ENCODE measurements at places on chromosomes 1 and 21.

DNA sequence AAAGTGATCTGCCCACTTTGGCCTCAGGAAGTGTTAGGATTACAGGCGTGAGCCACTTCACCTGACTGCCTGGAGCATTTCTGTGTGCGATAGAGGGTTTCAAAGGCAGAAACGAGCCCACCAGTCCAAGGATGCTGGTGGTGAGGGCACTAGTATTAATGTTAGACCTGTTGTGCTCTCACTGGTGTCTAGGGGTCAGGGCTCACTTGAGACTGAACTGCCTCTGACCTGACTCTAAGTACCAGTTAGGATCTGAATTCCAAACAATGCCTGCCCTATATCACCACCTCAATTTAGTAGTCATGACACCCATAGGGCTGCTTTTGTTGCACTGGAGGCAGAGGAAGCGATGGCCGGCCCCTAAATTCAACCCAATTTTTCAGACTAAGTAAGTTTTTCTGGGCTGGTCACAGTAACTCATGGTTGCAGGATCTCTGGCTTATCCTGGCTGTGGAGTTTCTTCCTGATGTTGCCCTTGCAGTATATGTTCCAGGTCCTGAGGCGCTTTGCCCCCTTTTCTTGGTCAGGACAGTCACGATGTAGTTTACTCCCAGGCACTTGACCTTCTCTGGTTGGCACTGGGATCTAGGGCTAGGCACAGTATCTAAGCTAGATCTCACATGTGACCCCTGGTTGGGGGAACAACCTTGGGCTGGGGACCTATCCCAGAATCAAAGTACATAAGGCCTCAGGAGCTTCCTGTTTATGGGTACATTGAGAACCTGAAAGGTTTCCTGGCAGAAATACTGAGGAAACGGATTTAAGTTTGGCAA lies 4.5 kb downstream of the CCDC17 start:
- no peak for DNase-seq

- DNase-seq, result peak; percentile 41
Measured at GRCh38 chr1:18256282-18257235, 149.0 kb downstream of the IGSF21 start.

DNA sequence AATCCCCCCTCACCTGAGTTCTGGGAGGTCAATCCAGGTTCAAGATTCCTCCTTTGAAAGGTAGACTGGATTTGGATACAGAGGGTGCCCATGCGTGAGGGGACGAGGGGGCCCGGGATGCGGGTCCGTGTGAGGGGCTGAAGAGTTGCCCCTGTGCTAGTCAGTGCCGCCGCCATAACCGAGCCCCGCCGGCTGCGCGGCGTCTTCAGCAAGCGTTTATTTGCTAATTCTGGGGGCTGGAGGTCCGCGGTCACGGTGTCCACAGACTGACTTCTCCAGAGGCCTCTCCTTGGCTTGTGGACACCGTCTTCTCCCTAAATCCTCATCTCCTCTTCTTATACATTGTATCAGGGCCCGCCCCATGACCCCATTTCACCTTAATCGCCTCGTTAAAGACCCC lies 20.9 kb upstream of the SAMD11 start:
- DNase-seq, result no peak

DNA sequence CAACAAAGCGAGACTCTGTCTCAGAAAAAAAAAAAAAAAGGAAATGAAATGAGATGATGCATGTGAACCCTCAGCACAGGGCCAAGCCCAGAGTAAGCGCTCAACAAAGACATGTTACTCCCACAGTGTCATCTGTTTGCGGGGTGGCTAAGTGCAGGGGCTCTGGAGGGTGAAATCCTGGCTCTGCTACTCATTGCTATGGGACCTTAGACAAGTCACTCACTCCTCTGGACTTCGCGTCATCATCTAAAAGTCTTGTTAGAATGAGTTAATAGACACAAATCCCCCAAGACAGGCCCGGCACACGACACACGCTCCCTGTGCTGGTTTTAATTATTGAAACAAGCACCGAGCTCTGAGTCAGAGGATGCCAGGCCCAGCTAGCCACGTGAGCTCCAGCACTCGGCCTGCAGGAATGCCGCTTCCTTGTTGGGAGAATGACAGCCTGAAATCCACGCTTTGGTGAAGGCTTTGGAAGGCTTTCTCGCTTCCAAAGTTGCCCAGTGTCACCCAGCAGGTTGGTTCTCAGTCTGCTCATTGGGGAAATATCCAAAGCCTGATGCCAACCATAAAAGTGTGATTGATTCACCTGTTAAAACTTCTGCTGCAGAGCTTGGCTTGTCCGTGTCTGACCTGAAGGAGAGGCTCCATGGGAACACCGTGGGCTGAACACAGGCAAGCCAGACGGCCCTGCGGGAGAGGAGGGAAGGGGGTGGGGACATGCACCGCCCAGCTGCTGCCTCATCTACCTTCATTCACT lies 36.7 kb upstream of the TARDBP start:
- peak; percentile 72 for DNase-seq

GRCh38 chr1:182087304-182087703 lies 25.8 kb upstream of the ZNF648 start:
- DNase-seq, result no peak

GRCh38 chr1:152462636-152463035 lies 48.0 kb upstream of the LCE5A start:
- no peak for DNase-seq

DNA sequence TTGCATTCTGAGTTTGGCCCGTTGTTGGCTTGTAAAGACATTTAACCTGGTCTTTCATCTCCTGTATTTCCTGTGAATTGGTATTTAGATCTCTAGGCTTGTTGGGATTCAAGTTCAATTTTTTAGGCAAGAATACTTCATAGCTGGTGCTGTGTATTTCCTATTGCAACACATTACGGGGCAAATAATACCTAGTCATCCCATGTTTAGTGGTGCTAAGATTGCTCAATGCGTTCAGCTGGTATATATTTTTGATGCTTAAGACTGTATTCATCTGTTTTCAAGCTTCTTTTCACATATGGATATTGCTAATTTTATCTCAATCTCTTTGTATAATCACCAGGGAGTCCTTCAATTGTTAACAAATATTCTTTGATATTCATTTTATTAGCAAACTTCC lies 87.5 kb upstream of the ZBTB18 start:
- DNase-seq, result no peak

DNA sequence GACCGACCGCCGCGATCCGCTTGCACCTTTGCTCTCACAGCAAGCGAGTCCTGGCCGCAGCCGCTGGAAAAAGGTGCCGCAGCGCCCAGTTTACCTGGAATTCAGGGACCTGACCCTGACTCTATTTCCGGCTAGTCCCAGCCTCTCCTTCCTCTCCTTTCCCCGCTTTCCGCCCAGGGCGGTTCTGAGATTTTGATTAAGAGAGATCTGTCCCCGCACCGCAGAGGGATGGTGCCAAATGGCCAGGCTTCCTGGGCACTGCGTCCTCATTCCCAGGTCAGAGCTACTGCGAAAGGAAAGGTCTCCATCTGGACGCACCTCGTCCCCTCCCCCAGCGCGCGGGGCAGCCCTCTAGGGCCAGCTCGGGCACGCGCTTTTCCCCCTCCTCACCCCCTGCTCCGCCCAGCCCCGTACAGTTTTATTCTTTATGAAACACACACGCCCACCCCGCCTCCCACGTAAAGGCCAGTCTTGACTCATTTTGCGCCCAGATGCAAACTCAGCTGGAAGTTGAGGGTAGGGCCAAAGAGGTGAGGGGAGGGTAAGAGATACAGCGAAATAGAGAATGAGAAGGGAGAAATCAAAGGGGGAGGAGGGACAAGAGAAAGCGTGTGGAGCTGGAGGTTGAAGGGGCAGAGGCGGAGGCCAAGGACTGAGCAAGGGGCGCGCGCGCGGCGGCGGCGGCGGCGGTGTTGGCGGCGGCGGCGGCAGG lies 411.8 kb upstream of the ESRRG start:
- peak; percentile 10 for DNase-seq

DNA sequence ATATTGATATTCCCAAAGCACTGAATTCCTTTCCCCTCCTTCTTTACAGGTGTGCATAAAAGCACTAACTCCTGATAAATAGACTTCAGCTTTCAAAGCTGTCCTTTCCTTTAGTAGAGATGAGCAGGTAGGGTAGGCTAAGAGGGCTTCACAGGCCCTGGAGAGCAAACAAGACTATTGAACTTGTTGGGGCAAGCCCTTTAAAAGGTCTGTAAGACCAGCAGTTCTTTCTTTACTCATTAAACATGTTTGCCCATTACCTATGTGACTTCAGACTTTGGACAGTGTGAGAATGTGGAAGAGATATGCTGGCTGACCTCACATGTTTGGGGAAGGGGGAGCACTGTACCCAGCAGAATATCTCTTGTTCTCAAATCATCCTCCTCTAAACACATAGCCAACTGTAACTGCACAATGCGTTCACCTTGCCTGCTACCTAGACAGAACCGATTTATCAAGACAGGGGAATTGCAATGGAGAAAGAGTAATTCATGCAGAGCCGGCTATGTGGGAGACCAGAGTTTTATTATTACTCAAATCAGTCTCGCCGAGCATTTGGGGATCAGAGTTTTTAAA lies 27.1 kb upstream of the HAO2 start:
- no peak for DNase-seq

- DNase-seq, result no peak
Measured at GRCh38 chr21:17757671-17758070, 61.5 kb downstream of the C21orf91 start.

- no peak for DNase-seq
Measured at GRCh38 chr1:50147191-50147850, 38.6 kb downstream of the ELAVL4 start.

- no peak for DNase-seq
Measured at GRCh38 chr1:78126506-78126905, 80.7 kb downstream of the GIPC2 start.

GRCh38 chr1:151368393-151369301 lies 3.9 kb downstream of the SELENBP1 start:
- DNase-seq, result no peak

DNA sequence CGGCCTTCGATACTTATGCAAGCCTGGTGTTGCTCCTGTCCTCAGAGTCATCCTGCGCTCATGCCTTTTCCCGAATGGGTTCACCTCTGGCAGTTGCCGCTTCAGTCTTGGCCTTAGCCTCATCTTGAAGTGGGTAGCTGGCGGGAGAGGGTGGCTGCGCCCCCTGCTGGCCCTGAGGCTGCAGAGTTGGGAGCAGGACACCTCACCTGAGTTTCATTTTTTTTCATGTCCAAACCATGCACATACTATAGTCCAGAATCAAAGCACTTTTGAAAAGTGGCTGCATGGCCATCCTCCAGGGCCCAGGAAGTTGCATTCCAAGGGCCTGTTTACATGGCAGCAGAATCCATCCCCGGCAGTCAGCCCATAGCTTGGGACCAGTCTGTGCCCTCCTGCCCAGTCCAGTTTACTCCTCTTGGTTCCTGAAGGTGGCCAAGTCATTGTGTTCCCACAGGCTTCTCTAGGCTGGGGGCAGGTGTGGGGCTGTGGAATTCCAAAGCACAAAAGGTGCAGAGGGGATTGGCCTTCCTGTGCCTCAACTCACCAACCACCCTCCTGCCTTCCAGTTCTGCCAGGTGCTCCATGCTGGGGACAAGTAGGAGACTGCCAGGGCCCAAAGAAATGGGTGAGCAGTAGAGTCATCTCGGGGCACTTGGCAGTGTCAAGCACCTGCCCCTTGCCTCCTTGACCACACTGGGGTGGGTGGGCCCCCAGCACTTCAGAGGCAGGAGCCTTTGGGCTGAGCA lies 44.0 kb downstream of the YARS1 start:
- DNase-seq, result peak; percentile 75

DNA sequence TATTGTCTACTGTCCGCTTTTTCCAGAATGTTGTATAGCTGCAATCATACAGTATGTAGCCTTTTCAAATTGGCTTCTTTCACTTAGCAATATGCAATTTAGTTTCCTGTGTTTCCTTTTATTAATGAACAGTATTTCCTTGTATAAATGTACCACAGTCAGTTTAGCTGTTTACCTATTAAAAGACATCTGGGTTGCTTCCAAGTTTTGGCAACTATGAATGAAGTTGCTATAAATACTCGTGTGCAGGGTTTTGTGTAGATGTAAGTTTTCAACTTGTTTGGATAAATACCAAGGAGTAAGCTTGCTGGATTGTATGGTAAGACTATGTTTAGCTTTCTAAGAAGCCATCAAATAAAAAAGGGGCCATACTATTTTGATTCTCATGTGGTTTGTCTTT lies 24.4 kb upstream of the KCNJ6 start:
- no peak for DNase-seq

DNA sequence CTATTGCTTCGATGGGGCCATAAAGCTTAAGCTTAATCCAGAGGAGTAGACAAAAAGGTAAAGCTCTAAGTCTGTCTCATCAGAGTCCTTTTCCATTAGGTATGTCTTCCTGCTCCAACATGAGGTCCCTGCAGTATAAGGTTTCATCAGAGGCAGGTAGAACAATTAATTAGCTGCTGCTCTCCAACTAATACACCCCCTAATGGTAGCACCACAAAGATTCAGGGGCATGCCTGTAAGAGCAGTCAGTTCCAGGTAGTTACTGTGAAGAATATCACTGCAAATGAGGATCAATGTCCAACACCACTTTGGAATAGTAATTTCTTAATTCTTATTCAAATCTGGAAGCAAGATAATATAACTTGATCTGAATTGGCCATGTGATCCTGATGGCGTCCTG lies 160.3 kb upstream of the ESRRG start:
- DNase-seq, result no peak

DNA sequence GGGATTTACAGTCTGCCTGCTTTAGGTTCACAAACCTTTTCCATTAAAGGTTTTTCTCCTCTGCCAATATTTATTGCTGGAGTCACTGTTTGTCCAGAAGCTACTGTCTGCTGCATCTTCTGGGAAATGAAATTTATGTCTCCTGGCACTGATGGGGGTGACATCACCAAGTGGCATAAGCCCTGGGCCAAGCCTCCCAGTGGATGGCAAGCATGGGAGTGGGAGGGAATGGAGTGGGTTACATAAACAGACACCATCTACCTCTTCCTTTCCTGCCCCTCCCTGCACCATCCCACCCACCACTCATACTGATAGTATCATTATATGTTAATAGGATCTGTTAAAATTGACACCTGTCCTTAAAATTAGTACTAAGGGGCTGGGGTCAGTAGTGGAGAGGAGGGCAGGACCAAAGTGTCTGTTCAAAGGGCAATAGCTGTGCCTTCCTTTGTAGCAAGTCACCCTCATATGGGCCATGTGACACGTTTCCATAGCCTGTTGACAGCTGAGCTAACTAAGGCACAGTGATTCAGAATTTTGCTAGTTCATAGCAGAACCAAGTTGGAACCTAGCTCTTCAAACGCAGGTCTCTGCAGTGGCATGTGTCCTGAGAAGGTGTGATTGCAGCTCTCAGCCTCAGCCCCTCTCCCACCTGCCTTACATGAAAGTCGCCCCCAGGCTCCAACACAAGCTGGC lies 71.0 kb downstream of the MAB21L3 start:
- no peak for DNase-seq

DNA sequence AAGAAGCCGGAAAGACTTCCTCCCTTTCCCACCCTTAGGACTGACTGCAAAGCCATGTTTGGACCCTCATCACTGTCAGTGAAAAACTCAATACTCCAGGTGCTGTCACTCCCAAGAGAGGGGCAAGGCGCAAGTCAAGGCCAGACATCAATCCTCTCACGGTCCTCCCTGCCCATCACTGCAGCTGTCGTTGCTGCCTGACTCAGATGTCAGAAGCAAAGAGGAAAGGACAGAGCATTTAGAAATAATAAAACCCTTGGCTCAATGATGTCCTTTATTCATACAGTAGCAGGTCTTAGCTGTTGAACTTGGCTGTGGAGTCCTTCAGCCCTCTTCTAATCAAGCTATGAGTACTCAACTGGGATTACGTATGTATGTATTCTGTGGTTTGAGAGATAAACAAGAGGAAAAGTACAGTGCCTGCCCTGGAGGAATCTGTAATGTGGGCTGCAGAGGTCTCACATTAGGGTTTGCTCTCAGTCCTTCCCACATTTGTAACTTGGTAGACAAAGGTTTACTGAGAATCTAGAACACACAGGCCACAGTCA lies 13.5 kb downstream of the SUSD4 start:
- DNase-seq, result no peak
